ENCODE measurements at places on chromosomes 5 and 9.

DNA sequence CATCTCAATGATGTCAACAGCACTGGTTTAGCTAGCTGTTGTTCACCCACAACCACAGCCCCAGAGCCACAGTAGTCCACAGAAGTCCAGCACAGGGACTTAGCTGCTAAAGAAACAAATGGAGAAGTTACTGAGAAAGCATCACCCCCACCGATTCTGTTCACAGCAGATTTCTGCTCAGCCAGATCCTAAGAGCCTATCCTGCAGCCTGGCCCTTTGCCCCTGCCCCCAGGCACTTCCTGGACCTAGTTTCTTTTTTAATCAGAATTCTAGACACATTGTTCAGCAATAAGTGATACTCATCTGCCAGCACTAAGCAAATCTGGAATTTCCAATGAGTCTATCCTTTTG lies 7.4 kb downstream of the B4GALT1 start:
- DNase-seq, result no peak

DNA sequence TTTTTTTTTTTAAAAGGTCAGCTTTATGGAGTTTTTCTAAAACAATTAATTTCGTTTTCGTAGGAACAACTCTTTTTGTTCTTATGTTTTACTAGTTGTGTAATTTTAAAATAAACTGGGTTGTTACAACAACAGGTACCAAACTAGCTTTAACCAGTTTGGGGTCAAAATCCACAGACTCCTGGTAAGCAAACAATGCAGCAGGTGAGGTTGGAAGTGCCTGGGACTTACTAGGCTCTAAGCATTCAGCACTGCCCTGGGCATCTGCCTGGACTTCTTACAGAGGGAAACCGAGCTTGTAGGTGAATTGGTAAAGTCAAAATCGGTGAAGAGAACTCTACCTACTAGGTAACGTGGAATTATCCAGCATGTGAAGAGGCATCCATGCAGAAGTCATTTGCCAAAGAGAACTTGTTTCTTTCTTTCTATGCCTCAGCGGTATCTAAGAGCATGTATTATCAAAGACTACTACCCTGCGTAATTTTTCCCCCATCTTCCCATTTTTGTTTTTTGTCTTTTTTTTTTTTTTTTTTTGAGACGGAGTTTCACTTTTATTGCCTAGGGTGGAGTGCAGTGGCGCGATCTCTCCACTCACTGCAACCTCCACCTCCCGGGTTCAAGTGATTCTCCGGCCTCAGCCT lies 145.4 kb downstream of the KCTD16 start:
- DNase-seq, result no peak

DNA sequence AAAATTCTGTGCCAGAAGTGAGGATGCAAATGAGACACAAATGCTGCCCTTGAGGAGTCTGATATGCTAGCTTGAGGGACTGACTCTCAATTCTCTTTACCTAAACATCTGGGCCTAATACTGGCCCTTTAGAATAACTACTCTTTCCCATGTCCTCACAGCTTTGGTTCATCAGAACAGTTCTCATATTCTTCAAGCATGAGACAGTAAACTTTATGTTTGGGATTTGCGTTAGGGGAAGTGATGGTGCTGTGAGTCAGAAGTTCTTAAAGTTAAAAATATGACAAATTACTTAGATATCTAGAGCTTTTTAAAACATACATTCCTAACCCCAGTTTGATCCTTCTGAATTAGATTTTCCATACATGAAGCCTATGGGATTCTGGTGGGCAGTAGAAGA lies 665.0 kb upstream of the RGMB start:
- no peak for DNase-seq

GRCh38 chr9:134373269-134373668 lies 47.0 kb downstream of the RXRA start:
- no peak for DNase-seq

DNA sequence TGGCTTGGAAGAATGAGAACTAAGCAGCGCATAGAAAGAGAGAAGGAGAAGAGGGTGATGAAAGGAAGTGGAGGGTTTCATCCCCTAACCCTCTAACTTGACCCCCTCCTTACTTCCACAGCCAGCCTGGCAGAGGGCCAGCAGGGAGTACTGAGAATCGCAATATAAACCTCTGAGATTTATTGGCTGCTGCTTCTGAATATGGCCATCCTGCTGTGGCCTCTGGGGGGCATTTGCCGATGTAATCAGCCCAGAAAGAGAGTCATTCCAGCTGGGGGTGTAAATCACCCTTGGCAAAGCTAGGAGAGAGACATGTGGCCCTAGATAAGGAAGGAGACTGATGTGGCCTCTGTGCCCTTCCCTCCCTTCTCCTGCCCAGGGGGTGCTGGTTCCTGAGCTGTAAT lies 960 bp upstream of the GFRA3 start:
- DNase-seq, result no peak

DNA sequence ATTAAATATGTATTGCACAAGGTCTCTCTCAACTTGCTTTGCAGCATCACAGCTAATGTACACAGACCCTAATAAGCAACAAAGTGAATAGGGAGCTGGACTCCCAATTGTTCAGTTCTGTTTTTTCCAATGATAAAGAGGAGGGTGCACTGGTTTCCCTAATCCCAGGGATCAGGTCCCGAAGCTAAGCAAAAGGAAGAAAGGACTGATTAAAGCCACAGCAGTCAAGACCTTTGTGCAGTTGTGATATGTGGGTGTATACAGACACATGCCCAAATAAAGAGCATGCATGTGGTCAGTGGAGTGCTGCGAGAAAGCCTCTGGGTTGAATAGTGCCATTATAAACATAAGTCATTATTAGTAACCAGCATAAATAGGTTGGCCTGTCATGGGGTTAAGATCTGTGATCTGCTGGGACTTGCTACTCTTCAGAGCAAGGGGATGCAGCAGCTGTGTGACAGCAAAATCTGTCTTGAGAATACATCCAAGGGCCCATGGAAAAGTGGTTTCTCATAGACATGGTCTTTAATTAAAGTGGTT lies 1863.1 kb upstream of the WWC1 start:
- DNase-seq, result no peak

- no peak for DNase-seq
These were observed 189.0 kb downstream of the PALM2AKAP2 start for GRCh38 chr9:109969011-109969410.

DNA sequence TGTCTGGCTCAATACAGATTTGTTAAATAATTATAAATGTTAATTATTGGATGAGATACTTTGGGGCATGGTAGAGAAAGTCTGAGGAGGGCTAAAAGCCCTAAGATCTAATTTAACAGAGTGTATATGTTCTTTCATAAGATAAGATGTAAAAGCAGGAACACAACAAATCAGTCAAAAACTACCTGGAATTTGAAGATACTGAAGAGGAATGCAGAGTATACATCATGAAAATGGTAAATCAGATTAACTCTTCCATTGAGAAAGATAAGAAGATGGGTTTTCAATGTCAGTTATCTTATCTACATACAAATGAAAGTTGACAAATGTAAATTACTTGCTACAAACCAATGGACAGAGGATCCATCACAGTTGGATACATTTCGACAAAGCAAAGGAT lies 107.3 kb upstream of the NFIB start:
- DNase-seq, result no peak

GRCh38 chr9:98385751-98386150 lies 130.3 kb upstream of the TBC1D2 start:
- no peak for DNase-seq

DNA sequence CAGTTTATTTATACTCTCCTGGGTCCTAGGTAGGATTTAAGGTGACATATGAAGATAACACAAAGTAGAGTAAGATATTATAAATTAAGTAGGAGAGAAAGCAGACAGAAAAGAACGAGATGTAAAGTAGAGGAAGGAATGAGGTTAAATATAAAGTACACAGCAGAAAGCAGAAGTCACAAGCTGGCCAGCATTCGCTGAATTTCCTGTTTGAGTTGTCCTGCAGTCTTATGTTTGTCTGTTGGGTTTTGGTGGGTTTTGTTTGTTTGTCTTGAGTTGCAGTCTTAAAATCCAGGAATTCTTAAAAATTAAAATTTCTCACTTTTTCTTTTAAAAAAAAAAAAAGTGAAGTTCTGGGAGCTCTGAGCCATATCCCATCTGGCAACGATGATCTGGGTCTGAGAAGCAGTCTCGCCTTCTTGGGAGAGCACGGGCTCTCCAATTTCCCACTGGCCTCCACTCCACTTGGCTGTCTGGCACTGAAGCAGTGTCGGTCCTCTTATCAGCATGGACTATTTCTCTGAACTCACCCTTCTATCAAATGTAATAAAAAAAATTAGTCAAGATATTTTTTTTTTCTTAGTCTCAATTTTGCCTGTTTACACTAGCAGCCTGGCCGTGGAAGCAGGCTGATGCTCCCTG lies 2.0 kb downstream of the S100Z start:
- no peak for DNase-seq

GRCh38 chr5:43193181-43193893 lies 1.3 kb downstream of the NIM1K start:
- DNase-seq, result no peak

- DNase-seq, result no peak
These were observed 8.1 kb upstream of the HAVCR1 start for GRCh38 chr5:157067005-157067404.

- no peak for DNase-seq
These were observed 2.4 kb upstream of the RXFP3 start for GRCh38 chr5:33933723-33934169.

DNA sequence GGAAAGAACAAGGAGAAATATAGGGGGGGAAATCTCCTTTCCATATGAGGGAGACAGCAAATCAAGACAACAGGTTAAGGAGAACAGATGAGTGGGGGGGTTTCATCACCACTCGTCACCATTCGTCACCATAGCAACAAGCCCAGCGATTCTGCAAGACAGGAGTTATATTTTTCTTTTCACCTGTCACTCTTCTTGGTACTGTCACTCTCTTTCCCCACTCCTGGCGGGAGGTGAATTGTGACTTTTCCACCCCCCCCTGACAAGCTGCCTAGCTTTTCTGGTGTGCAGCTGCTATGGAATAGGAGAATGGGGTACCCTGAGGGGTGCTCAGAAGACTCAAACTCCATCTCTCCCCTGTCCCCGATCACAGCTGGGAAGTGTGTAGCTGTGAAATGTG lies 239.9 kb downstream of the FAM114A2 start:
- no peak for DNase-seq

GRCh38 chr9:105901514-105902109 lies 207.3 kb downstream of the TMEM38B start:
- peak; percentile 70 for DNase-seq

DNA sequence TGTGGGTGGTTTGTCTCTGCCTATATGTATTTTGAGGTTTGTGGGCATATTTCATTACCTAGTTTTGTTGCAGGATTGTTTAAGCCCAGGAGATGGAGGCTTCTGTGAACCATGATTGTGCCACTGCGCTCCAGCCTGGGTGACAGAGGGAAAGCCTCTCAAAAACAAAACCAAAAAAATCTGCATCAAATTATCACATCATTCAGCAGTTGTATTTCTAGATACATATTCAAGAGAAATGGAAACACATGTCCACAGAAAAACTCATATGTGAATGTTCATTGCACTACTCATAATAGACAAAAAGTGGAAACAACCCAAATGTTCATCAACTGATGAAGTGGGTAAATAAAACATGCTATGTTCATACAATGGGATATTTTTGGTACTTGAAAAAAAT lies 29.9 kb downstream of the HSPA4 start:
- DNase-seq, result no peak

GRCh38 chr5:62419609-62420008 lies 7.0 kb downstream of the IPO11 start:
- DNase-seq, result no peak

DNA sequence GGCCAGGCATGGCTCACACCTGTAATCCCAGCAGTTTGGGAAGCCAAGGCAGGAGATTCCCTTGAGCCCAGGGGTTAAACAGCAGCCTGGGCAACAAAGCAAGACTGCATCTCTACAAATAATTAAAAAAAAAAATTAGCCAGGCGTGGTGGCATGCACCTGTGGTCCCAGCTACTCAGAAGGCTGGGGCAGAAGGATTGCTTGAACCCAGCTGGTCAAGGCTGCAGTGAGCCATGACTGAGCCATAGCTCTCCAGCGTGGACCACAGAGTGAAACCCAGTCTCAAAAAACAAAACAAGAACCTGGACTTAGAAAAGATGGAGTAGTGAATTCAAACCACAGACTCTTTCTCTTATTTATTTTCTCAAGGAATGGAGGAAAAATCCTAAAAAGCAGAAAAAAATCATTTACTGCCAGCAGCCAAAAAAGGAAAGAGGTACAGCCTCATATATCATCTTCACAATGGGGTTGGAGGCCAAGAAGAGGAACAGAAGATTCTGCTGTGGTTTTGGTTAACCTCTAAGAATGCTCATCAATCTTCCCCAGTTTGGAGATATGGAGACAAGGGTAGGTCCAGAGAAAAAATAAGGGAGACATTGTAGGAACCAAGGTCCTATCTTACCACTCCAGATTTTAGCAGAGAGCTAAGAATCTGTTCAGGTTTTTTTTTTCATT lies 40.0 kb upstream of the MYO10 start:
- no peak for DNase-seq

DNA sequence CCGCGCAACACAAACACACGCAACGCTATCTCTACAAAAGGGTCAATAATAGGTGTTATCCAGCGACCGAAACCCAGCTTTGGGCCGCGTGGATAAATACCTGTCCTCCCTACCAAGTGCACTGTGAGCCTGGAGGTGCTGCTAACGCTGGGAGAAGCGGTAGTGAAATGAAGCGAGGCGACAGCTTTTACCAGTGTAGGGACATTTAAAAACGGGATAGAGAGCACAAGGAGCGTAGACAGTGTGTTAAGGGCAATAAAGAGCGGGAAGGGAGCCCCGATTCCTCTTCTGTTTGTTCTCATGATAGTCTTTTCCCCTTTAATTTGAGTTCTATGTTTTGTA lies 421 bp upstream of the DEPDC1B start:
- no peak for DNase-seq

DNA sequence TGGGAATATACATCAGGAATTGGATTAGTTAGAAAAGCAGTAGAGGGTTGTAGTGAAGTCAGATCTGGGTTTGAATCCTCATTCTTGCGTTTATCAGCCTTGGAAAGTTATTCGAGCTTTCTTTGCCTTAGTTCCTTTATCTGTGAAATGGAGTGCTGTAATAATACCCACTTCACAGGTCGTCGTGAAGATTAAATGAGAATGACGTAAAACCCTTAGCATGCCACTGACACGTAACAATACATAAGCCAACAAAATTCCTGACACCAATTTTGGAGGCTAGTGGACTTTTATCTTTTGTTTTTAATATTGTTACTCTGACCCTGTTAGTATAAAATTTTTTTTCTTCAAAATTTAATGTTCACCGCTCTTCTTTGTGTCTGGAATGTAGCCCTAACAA lies 3.4 kb downstream of the SKP2 start:
- DNase-seq, result no peak

DNA sequence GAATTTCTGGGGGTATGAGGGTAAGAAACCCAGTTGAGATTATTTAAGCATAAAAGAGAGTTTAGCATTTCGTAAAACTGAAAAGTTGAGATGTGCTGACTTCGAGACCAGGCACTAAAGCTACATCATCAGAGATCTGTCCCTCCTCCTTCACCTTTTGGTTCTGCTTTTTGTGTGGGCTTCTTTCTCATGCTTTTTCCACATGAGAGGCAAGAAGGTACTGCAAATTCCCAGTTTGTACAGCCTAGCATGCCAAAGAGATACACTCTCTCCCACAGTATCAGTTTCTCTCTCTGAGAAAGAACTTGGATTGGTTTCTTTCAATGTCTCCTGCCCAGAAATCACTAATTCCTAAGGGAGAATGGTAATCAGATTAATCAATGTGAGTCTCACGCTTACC lies 584.7 kb downstream of the SEMA5A start:
- no peak for DNase-seq

- no peak for DNase-seq
These were observed 54.8 kb downstream of the PWWP2A start for GRCh38 chr5:160064417-160064810.

GRCh38 chr5:133287500-133287899 lies 235.7 kb downstream of the HSPA4 start:
- DNase-seq, result peak; percentile 56

All from glutamatergic neuron (in vitro differentiated cells).